Stimulated activated CD4-positive, alpha-beta T cell treated with anti-CD3 and anti-CD28 coated beads, TNF-alpha, amount 100 ng/mL, for 1 hour (primary cell): ENCODE measurements at places on chromosomes 1 and 21.

DNA sequence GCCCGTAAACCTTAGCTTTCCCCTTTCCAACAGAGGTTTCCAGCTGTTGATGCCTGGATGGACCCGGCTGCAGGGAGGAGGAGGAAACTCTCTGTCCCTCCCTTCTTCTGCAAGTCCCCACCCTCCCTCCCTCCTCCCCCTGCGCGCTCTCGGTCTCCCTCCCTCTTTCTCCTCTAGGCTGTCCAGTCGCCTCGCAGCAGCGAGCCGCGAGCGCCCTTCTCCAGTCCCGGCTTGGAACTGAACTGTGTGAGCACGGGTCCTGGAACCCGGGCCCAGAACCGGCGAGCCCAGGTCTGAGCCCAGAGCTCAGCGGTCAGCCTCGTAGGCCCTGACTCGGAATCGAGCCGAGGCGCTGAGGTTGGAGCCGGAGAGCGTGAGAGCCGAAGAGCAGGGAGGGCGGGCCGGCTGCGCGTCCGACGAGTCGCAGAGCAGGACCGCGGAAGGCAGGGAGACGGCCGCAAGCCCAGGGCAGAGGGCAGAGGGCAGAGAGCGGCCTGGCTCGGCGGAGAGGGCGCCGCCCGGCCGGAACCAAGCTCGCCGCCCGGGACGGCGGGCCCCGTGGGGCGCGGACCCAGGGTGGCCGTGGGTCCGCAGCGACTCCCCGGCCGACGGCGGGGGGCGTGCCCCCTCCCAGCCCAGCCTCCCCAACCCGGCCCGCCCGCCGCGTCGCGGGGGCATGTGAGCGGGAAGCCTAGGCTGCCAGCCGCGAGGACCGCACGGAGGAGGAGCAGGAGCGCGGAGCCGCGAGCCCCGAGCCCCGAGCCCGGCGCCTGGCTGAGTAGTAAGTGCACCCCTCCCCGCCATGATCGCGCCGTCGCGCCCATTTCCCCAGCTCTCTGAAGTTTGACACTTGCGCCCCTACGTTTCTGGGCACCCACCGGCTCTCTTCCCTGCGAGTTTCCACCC lies at the start of gene SOX13:
SOX13 (plus strand) TSS at position 185 of the 906 bp plus-strand sequence. CDS start 39,801 bp downstream, outside the sequence.
- no peak for DNase-seq

DNA sequence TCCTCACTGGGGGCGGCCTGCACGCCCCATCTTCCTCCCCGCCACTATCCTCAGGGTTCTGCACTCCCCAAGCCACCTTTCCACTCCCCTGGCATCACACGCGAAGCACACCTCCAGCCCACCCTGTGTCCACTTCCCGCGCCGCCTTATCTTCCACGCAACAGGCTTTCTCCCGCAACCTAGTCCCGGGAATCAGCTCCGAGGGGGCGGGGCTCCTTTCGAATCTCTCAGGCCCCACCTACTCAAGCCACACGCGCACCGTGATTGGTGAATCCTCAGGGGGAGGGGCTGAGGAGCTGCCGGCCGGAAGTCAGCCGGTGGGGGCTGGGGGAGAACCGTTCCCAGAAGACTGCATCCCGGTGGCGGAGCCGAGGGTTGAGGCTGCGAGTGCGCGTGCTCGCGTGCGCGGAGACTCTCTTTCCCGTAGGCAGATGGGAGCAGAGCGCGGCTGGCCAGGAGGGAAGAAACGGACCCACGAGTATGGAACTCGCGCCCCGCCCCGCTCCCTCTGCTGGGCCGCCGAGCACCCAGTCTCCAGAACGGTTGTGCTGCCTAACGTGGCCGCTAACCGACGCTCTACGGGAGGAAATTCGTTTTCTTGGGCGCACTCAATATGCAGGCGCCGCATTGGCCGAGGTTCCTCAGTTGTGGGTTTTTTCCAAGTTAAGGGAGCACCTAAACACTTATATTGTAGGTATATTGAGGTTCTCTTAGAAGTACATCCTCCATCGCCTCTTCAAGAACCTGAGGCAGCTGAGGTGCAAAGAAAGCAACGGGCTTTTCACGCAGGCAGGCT lies at the start of gene PSRC1:
PSRC1 (minus strand) TSS at position 194 of the 796 bp plus-strand sequence.
- DNase-seq, result peak; percentile 80

- DNase-seq, result no peak
These were observed 7.8 kb downstream of the KCNJ15 start for GRCh38 chr21:38264571-38264970.

DNA sequence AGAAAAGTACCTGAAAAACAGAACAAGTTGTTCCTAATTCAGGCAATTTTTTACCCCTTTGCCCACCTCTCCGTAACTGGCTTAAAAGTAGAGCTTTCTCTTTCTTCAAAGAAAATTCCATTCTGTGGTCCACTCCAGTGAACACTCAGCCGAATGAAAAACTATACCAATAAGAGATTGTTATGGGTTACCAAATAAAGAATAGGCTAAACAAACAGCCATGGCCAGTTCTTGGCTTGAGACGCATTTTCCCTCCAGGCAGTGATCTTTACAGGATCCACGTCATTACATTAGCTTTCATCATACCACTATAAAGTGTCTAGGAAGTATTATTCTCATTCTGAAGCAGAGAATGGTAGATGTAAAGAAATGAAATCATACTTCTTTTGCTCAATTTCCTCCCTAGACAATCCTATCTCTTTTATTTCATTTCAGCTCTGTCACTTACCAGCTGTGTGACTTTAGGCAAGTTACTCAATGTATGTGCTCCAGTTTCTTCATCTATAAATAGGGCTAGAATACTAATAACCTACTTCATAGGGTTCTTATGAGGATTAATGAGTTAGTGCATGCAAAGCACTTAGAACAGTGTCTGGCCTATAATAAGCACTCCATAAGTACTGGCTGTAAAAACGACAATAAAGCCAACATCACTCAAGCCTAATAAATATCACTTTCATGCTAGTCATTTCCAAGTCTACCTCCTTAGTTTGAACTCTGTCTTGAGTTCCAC lies 26.5 kb upstream of the TRIM45 start:
- no peak for DNase-seq

- DNase-seq, result no peak
These were observed 206.7 kb upstream of the C1orf174 start for GRCh38 chr1:4106731-4107130.

GRCh38 chr1:201751872-201752271 lies 77.1 kb upstream of the IPO9 start:
- DNase-seq, result no peak

GRCh38 chr1:41882068-41882477 lies 36.6 kb downstream of the HIVEP3 start:
- no peak for DNase-seq

GRCh38 chr1:51236531-51237350 lies 668 bp downstream of the RNF11 start:
- DNase-seq, result no peak

GRCh38 chr1:170273291-170274130 lies 127.8 kb downstream of the NTMT2 start:
- no peak for DNase-seq

DNA sequence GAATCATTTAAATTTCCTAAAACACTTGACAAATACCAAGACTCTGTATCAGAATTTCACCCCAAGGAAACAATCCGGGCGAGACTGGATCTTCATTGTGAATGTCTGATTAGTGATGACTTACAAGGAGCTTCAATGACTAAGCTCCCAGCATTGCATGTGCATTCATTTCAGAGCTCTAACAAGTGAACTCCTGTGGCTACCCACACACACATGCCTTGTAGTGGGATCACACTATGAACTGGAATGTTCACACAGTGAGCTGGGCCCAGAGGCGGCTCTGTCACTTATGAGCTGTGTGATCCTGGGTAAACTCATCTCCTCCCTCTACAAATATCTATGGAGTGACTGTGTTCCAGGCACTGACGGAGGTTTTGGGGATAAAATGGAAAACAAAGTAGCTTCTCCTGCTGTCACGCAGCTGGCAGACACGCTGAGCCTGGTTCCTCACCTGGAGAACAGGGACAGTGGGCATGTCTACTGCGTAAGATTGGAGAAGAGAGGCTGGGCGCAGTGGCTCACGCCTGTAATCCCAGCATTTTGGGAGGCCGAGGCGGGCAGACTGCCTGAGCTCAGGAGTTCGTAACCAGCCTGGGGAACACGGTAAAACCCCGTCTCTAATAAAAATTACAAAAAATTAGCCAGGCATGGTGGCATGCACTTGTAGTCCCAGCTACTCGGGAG lies 56.9 kb downstream of the CLSTN1 start:
- no peak for DNase-seq

- no peak for DNase-seq
These were observed 78.7 kb upstream of the TINAGL1 start for GRCh38 chr1:31497601-31498000.

DNA sequence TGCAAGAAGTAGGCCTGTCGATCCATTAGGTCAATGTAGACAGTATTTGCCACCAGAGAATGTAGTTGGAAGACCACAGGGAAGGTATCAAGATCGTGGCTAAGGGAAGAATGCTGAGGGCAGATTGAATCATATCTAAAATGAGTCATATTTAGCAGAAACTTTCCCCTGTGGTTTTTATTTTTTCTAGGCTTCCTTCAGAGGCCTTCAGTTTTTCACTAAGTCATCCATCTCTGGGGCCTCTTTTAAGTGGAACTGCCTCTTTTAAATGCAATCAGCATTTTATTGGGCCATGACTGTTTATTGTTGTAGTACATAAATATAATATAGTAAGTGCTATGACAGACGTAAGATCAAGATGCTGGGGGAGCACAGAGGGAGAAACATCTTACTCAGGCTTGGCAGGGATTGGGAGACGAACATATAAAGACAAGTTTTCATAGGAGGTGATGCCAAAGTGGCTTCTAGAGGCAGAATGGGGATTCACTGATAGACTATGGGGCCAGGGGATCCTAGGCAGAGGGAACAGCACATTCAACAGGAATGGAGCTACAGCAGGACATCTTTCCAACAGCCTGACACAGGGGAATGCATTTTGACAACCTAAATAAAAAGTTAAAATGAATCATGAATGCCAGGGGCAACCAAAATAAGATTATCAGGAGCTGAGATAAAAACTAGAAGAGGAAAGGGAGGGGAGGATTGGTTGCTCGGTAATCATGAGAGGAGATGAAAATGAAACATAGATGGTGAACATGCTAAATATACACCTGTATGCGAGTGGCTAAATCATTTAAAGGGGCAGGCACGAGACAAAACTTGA lies 20.1 kb downstream of the UBE2U start:
- no peak for DNase-seq

GRCh38 chr21:18318156-18318555 lies 73.5 kb downstream of the CHODL start:
- no peak for DNase-seq

DNA sequence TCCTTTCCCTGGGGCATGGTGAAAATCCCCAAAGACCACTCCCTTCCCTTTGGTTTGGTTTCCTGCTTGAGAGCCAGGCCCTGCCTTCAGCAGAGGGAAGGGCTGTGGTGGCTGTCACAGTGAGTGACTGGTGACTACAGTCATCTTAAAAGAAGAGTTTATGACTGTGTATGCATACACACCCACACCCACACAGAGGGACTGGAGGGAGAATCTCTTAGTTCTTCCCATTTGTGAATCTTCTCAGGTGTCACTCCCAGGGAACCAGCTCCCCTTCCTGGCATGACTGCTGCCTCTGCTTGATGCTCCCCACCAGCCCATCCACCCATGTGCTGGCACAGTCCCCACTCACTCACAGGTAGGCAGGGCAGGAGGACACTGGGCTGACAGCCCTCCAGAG lies 3.9 kb upstream of the KCNA2 start:
- no peak for DNase-seq

- DNase-seq, result no peak
These were observed 2.6 kb upstream of the FCRLB start for GRCh38 chr1:161718559-161719324.

DNA sequence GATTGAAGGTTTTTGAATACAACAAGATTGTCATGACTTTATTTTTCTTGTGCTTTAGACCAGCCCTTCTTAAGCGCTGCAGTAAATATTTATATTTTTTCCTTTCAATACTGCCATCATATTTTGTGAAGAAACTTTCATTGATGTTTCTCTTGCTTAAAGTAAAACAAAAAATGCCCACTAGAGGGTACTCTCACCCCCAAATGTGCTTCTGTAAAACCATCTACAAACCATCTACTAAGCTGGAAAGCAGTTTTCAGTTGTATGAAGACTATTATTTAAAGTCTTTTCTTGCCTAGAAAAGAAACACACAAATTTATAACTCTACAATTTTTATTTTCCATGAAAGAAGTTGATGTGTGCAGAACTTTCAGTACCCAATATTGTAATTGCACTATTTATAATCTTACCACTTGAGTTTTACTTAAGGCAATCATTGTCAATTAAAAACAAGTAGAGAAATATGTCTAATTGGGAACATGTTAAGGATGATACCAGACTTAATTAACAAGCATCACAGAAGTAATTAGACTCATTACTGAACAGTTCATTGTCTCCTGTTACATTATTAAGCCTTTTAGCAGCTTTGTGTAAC lies 10.7 kb downstream of the LEPR start:
- DNase-seq, result no peak

- DNase-seq, result no peak
These were observed 183.2 kb downstream of the MRPL39 start for GRCh38 chr21:25424048-25424447.

GRCh38 chr1:216961516-216961915 lies 238.3 kb upstream of the ESRRG start:
- no peak for DNase-seq

DNA sequence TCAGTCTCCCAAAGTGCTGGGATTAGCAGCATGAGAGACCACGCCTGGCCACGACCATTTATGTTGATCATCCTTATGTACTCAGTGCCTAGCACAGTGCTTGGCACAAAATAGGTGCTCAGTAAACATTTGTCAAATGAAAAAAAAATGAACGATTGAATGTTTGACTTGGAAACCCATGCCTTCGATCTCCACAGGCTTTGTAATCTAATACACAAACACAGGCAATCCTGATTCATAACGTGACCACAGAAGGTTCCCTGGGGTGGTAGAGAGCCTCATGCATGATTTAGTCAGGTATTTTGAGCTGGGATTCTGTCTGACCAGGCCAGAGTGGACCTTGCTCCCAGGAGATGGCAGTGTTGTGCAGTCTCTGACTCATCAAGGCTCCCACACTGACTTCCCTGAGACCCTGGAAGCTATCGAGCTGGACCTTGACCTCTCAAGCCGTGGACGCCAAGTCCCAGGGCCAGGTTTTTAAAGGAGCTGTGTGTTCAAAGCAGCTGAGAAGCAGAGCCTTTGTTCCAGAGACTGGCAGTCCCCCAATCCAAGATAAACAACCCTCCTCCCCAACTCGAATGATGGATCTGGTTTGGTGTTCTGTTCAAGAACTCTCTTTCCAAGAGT lies 81.1 kb downstream of the PGM1 start:
- DNase-seq, result no peak

- DNase-seq, result no peak
These were observed 46.7 kb upstream of the SLC19A1 start for GRCh38 chr21:45588871-45589491.

- DNase-seq, result no peak
These were observed 120.8 kb upstream of the GADD45A start for GRCh38 chr1:67564193-67564592.

GRCh38 chr1:30040081-30041019 lies 683.0 kb downstream of the MATN1 start:
- no peak for DNase-seq

GRCh38 chr21:16205527-16205926 lies 475.7 kb downstream of the USP25 start:
- DNase-seq, result no peak
